ENCODE measurements at places on chromosomes 7 and 10.

DNA sequence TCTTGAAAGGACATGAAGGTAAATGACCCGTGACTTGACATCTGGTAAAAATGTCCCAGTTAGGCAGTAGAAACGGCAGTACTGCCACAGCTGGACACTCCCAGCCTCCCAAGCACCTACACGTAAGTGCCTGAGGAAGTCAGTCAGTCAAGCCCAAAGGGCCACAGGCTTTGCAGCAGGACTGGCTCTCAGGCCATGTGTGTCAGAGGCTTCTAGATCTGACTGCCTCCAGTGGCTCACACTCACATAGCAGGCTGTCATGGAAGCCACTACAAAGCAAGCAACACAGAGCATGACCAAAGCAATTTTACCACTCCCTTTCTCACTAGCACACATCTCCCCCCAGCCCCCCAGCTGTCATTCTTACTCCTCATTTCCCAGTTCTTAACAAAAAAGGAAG, 17.8 kb upstream of the CCNJ start:
- DNase-seq: no peak

DNA sequence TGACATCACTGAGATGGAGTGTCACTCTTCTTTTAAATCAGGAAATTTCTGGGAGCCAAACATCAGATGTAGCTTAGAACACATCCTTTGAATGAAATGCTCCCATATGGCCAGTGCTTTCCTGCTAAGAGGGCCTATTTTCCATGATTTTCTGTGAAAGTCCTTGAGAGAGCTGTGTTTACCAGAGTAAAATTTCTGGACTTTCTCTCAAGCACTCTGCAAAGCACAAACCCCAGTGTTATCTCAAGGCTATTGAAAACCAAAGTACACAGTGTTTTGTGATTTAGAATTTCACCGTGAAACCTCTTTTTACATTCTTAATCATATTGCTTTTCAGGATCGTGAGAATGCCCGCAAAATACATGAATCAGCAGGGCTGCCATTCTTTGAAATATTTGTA, 54.0 kb downstream of the PAPSS2 start:
- no peak for DNase-seq

GRCh38 chr10:44417761-44418160, 32.9 kb upstream of the CXCL12 start:
- DNase-seq: no peak

GRCh38 chr7:100687751-100688300, 6.2 kb downstream of the GIGYF1 start:
- DNase-seq: no peak

- DNase-seq: no peak
These were observed 61.9 kb downstream of the CREB5 start for GRCh38 chr7:28474282-28474638.

- DNase-seq: no peak
These were observed 37.4 kb downstream of the VKORC1L1 start for GRCh38 chr7:65910237-65910636.

GRCh38 chr7:4500812-4501211, 181.3 kb upstream of the FOXK1 start:
- no peak for DNase-seq

GRCh38 chr7:47317487-47317886, 264.4 kb downstream of the TNS3 start:
- no peak for DNase-seq

Data from stimulated activated CD4-positive, alpha-beta T cell treated with anti-CD3 and anti-CD28 coated beads, Interleukin-1b, Interleukin-23, amount 100 ng/mL, for 1 hour (primary cell).